Forelimb muscle (tissue), 1 donor: ENCODE measurements at places on chromosomes 11 and 22. TPM values are rescaled to one million over a fixed set of nuclear protein-coding genes. Genes with fewer than 3 reads are reported as not detected.

CBX7 gene
- polyA plus RNA-seq = 3.7 TPM

DNA sequence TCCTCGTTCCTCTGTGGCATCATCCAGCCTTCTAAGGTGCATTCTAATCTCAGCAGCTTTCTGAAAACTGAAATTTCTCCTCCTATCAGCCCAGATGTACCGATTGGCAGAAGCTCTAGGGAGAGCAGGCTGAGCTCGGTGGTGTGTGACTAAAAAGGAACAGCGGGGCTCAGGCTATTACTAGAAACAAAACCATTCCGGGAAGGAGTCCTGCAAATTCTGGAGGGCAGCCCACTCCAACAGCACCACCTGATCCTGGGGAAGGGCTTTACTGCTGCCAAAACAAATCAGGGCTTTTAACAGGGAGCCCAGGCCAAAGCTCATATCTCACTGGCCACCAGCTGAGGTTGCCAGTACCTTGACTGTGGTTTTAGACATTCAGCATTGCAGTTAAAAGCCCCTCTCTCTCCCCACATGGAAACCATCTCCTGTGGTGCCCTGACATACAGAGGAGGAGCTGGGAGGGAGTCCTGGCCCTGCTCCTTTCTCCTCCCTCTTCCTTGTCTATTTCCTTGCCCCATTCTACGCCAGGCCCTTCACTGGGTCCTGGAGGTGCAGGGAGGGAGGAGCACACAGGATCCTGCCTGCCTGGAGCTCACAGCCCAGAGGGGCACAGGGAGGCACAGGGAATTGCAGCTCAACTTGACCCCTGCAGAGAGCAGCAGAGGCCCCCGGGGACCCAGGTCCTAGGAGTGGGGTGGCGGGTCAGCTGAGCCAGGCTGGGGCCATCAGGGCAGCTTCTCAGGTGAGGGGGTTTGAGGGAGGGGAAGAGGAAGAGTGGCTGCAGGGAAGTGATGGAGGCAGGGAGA is 889 bp downstream of the PLAAT4 start:
- DNase-seq = no peak

GRCh38 chr22:50252082-50253045 is 1.3 kb upstream of the HDAC10 start:
- no peak for DNase-seq

GRCh38 chr11:36241497-36241896 is 47.7 kb downstream of the COMMD9 start:
- no peak for DNase-seq

DNA sequence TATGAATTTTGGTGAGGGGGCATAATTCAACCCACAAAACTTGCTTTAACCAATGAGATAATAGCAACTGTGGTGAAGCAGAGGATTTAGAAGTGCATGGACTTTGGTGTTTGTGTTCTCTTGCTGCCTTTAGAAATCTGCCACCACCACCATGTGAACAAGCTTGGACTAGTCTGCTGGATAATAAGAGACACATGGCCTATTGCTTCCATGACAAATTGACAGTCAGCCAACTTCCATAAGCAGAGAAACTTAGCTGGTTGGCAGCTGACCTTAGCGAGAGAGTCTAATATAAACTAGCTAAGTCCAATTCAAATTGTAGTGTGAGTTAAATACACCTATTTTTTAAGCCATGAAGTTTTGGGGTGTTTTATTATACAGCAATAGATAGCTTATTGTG is 482.1 kb upstream of the ANO5 start:
- peak; percentile 1 for DNase-seq
